ENCODE measurements at places on chromosomes 1 and 21. TPM values are rescaled to one million over a fixed set of nuclear protein-coding genes. Genes with fewer than 3 reads are reported as not detected.
A peak's percentile ranks its signal among the peaks of the same experiment; 100 is the strongest.

Gene GRHL3
- total RNA-seq = 138 TPM

Gene TMEM52
- total RNA-seq = 3.1 TPM

Gene VWA5B1
- not detected for total RNA-seq

Gene RIMKLA
- 0.11 TPM for total RNA-seq

Gene SEMA4A
- 61.2 TPM for total RNA-seq

Gene NBPF4
- not detected for total RNA-seq

Gene ERVH48-1
- not detected for total RNA-seq

Gene RHOU
- 8.9 TPM for total RNA-seq

Gene ZNF691
- total RNA-seq = 6.5 TPM

DNA sequence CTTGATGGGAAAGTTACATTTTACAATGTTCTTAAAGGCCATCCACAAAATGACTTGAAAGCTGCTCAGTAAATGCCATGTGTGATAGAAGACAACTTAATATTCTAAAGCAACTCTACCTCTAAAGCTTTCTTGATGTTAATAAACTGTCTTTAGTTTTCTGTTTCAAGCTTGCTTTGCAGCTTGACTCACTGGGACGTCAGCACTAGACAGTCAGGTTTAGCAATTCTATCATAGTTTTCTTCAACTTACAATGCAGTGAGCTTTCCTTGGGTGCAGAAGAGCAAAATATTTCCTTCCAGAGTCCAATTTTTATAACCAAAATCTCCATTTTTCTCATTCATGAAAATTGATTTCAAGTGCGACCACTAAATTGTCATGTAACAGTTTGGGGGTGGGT is 273.1 kb downstream of the NTNG1 start:
- no peak for DNase-seq

DNA sequence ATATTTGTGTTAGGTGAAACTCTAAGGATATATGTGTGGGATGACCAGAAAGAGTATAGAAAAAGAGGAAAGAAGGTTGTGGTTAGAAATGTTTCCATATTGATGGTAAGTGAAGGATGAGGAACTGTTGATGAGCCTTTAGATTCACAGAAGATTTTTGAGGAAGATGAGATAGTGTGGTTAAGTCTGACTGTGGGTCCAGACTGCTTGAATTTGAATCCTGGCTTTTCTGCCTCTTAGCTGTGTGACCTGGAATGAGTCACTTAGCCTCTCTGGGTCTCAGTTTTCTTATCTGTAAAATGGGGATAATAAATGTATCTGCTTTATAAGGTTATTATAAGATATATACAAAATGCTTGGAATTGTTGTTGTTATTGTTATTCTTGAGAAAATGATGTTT is 27.5 kb downstream of the RGL1 start:
- no peak for DNase-seq

DNA sequence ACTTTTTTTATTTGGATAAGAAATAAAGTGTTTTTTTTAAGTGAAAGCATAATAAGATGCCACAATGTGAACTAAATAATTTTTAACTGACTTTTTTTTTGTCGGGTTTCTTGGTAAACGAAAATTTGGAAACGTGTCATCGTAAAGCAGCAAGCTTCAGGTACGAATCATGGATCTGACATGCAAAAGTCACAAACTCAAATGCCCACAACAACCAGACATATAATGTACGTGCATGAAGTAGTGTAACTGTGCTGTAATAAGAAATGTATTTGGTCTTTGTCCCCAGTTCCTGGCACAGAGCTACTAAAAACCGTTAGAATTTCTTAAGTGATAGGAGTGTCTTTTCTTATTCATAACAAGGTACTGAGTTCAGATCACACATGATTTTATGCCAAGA is 44.3 kb upstream of the LRRC7 start:
- DNase-seq = no peak

DNA sequence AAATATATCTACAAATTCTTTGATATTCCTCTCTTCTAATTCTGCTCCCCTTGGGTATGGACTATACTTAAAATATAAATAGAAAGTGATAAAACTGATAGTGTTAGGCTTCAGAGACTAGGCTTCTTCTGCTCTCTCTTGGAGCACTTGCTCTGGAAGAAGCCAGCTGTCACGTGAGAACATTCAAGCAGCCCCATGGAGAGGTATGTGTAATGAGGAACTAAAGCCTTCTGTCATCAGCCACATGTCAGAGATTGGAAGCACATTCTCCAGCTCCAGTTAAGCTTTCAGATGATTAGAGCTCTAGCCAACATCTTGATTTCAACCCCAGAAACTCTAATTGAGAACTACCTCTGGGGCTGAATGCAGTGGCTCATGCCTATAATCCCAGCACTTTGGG is 34.3 kb downstream of the XKR8 start:
- DNase-seq = no peak

- DNase-seq = peak; percentile 92
Measured at GRCh38 chr1:226814751-226815537, 55.5 kb upstream of the PSEN2 start.

GRCh38 chr1:44071461-44071860 is 40.2 kb upstream of the SLC6A9 start:
- DNase-seq = no peak

DNA sequence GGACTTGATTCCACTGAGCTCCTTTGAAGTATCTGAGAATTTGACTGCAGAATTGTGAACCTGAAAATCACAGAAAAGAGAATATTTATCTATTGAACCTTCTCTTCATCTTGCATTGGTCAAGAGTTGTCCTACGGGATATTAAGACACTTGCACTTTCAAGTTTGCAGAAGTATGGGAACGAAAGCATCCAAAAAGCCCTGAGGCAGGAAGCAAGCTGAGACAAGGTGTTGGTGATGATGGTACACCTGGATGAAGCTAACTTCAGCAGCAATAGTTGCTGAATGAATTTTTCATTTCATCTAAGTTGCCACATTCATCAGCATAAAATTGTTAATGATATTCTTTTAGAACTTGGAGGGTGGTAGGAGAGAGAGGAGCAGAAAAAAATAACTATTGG is 686.6 kb upstream of the ADAMTS5 start:
- DNase-seq = no peak

GRCh38 chr1:20376880-20377494 is 86.3 kb downstream of the VWA5B1 start:
- no peak for DNase-seq

DNA sequence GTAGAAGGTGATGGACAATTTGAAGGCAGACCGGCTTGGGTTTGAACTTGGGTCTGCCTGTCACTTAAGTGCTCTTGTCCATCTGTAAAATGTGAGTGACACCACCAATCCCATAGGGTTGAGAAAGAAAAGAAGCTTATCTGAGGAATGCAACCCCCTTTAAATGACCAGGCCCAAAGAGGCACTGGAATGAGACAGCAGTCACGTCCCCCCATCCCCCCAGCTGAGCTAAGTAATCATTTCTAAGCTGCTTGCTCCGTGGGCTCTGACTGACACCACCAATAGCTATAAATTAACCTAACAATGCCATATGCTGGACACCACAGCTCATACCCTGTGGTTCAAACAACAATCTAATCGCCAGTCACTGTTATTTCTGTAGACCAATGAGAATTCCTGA is 15.1 kb downstream of the LCA5L start:
- no peak for DNase-seq

GRCh38 chr1:209855006-209855405 is 27.2 kb downstream of the UTP25 start:
- DNase-seq = no peak

- DNase-seq = no peak
Measured at GRCh38 chr1:239603530-239603929, 217.2 kb downstream of the CHRM3 start.

DNA sequence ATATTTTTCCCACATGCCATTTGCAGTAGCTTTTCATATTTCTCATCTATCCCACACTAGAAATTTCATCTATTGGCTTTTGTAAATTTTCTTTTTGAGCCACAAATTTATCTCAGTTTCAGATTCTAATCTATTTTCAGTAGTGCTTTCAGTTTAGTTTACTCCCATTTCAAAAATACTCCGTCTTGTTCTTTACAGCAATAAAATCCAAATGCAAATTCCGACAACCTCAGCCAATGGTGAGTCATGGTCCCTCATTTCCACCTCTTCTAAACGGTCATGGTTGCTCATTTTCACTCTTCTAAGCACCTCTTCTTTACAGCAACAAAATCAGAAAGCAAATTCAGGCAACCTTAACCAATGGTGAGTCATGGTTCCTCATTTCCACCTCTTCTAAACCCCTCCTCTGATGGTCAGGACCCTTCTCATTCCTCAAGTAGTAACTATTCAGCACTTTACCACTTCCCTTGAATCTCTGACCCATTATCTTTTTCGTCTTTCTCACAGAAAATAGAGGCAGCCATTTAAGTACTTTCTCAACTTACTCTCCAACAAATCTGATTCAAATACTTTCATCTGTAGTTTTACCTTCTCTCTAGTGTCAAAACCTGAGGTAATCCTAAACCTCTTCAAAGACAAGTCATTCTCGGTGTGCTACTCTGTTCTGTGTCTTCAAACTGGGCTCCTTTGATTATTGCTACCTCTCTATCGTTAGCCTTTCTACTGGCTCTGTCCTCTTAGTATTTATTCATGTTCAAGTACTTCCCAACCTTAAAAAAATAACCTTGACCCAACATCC is 34.4 kb downstream of the C21orf91 start:
- no peak for DNase-seq

GRCh38 chr1:55211863-55212262 is 3.3 kb downstream of the USP24 start:
- DNase-seq = no peak

DNA sequence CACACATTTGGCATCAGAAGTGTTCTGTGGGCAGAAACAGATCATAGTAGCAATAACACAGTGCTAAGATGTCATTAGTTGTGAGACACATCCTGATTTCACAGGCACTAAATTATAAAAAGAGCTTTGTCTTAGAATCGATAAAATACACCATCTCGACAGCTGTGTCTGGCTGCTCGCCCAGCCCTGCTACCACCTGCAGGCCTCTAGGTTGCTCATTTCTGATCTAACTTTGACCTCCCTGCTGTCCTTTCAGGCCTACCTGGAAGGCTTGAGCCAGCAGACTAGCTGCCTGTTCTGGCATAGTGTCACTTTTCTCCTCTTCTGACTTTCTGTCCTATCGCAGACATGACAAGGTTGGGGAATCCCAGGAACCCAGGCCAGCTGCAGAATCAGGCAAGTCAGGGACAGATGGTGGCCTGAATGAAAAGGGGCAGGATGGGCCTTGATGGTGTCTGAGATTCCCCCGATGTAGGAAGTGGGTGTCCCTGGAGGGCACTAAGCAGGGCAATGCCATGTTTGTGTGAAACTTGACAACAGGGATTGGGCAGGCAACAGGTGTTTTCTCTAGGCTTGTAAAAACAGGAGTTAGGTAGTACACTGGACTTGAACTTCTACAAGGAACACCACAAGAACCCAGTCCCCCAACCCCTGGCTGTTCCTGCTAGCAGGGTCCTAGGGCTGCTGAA is 66.6 kb upstream of the RHOU start:
- DNase-seq = no peak

GRCh38 chr1:67831850-67832513 is 1.3 kb downstream of the GNG12 start:
- peak; percentile 86 for DNase-seq

- no peak for DNase-seq
Measured at GRCh38 chr1:241637604-241638003, 2.6 kb downstream of the CHML start.

DNA sequence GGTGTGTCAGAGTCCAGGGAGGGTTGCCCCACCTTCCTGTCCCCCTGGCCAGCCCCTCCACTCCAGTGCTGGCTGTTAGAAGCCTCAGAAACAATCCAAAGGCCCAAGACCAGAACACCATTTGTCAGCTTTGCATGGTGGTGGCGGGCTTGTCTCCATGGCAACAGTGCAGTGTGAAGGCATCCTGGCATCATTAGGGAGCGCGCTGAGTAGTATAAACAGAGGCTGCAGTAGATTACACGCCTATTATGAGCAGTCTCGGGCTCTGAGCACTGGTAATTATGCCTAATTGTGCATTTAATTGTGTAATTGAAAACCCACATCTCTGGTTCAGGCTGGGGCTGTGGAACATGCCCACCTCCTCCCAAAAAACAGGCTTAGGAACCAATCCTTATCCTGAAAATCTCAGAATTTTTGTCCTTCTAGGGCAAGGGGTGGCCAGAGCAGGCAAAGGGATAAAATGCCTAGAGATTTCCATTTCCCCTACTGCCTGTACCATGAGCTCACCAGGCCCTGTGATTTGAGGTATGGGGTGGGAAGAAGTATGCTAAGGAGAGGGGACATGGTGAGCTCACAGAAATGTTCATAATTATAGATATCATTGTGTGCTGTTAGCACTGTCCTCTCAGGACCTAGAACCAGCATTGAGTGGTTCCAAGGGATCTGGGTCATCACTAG is 11.7 kb downstream of the NKAIN1 start:
- no peak for DNase-seq

DNA sequence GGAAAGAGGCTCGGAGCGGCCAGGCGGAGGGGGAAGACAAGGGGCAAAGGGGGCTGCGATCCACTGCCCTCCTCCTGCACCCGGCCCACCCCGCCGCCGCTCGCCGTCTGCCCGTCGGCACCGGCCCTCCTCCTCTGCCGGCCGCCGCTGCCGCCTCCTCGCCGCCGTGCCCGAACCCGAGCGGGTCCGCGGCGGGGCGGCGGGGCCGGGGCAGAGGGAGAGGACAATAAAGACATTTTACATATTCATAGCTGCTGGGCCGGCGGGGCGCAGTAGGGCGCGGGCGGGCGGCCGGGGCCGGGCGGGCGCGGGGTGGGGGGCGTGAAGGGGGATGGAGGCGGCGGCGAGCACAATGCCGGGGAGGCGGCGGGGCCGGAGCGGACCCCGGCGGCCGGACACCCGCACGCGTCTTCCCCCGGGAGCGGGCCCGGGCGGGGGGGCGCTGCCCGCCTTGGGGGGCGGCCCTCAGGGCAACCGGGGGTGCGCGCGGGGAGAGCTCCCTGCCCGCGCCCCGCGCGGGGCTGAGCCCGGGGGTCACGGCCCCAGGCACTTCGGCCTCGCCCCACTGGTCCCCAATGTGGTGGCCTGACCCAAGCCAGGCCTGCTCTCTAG is 546 bp downstream of the POU2F1 start:
- peak; percentile 70 for DNase-seq

DNA sequence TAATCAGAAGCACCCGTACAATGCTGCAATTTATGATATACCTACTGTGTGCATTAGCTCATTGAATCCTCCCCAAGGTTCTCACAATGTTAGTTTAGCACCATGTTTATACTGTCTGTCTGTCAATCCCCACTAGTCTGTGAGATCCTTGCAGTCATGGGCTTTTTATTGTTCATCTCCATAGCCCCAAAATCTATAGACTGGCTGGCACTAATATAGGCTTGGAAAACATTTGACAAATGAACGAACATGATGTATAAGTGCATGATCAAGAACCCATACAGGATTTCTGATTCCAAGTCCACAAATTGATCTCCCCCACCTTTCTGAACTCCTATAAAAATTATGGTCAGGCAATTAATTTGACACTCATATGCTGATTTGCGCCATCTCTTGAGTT is 290.0 kb downstream of the OMA1 start:
- DNase-seq = no peak

GRCh38 chr21:41667136-41667535 is 99.7 kb downstream of the RIPK4 start:
- DNase-seq = no peak
